ENCODE measurements at places on chromosomes 6 and 20.
A peak's percentile ranks its signal among the peaks of the same experiment; 100 is the strongest.

- DNase-seq = no peak
Measured at GRCh38 chr6:5667737-5668136, 339.0 kb downstream of the NRN1 start.

GRCh38 chr6:119454714-119455113, 105.2 kb upstream of the MAN1A1 start:
- no peak for DNase-seq

DNA sequence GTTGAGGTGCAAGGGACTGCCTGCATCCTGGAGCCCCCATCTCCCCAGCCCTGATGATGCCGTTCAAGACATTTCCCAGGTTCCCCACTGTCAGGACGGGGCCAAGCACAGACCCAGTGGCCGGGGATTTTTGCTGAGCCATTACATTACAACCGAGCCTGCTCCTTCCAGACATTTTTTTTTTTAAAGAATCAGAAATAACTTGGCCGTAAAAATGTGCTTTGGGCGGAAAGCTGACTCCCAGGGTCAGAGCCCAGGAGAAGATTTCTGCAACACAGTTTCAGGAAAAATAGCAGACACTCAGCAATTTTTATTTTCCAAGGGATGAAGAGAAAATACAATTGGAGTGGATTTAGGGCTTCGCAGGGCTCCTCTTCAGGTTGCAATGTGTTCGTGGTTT, 87.9 kb downstream of the LRFN2 start:
- DNase-seq = no peak

- DNase-seq = no peak
Measured at GRCh38 chr6:116616737-116617053, 416 bp downstream of the RSPH4A start.

GRCh38 chr20:51306521-51307358, 235.8 kb downstream of the NFATC2 start:
- peak; percentile 57 for DNase-seq

- DNase-seq = no peak
Measured at GRCh38 chr6:36605560-36606391, 11.6 kb downstream of the SRSF3 start.

GRCh38 chr20:5829241-5829809, 79.1 kb downstream of the SHLD1 start:
- no peak for DNase-seq

- no peak for DNase-seq
Measured at GRCh38 chr20:25280051-25280573, 32.2 kb downstream of the PYGB start.

DNA sequence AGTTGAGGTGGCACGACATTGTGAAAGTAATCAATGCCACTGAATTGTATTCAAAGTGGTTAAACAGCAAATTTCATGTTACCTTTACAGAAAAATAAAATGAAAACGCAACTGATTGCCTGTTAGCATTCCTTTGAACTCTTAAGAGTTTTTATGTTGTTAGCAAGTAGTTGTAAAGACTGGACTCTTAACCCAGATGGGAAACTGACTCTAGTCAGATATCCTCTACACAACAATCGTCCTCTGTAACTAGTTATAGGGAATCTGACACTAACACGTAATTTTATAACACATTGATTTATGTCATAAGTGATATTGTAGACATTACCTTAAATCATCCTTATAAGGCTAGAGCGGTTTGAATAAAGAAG, 3.0 kb upstream of the FBXO9 start:
- DNase-seq = no peak

All from stimulated activated CD4-positive, alpha-beta T cell treated with anti-CD3 and anti-CD28 coated beads, TNF-alpha, amount 100 ng/mL, for 24 hours (primary cell).